ENCODE measurements at places on chromosomes 3 and 15. TPM values are rescaled to one million over a fixed set of nuclear protein-coding genes. Genes with fewer than 3 reads are reported as not detected.

- no peak for DNase-seq
Measured at GRCh38 chr3:139226731-139227130, 117.1 kb upstream of the MRPS22 start.

The GUCA1C gene
- total RNA-seq, result not detected

- no peak for DNase-seq
Measured at GRCh38 chr15:40932649-40933516, 3.7 kb downstream of the DLL4 start.

The LRRIQ4 gene
- not detected for total RNA-seq

GRCh38 chr3:138381950-138382715 is 33.8 kb downstream of the MRAS start:
- no peak for DNase-seq

- no peak for DNase-seq
Measured at GRCh38 chr3:36774052-36774451, 9.7 kb upstream of the DCLK3 start.

GRCh38 chr3:54273791-54274190 is 151.4 kb downstream of the CACNA2D3 start:
- DNase-seq, result no peak

GRCh38 chr3:23100106-23100505 is 103.0 kb upstream of the UBE2E2 start:
- DNase-seq, result no peak

DNA sequence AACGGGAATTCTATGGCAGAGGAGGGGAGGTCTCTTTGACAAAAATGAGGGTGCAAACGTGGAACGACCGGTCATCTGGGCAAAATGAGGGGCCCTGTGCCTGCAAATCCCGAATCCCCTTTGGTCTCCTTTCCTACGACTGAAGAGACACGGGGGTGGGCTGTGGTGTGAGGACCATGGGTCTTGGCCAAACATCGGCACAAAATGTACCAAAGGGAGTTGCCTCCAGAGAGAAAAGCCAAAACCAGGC is 498 bp downstream of the ZNF280D start:
- no peak for DNase-seq

The TOPBP1 gene
- total RNA-seq, result 50.9 TPM

- DNase-seq, result peak; percentile 23
Measured at GRCh38 chr3:150925751-150926201, 20.5 kb upstream of the MINDY4B start.

The TMEM207 gene
- not detected for total RNA-seq

The TPRG1 gene
- 1.9 TPM for total RNA-seq

- no peak for DNase-seq
Measured at GRCh38 chr3:151425627-151426340, 35.1 kb downstream of the IGSF10 start.

GRCh38 chr3:151878465-151878864 is 5.0 kb downstream of the SUCNR1 start:
- DNase-seq, result no peak

DNA sequence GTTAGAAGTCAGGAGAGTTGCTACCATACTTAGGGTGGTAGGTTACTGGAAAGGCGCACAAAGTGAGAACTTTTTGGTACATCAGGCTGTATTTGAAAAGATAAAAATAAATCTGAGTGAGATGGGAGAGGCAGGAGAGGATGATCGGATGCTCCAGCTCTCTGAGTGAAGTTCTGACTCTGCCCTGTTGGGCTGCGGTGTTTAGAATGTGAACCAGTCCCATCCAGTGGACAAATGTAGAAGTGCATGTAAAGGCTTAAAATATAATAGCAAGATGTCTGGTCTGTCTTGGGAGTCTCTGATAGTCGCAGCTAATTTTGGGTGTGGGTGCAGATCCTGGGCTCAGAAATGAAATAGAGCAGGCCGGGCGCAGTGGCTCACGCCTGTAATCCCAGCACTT is 30.4 kb downstream of the ACKR2 start:
- DNase-seq, result no peak
